B cell (primary cell): ENCODE measurements at places on chromosomes 1 and 21. TPM values are rescaled to one million over a fixed set of nuclear protein-coding genes. Genes with fewer than 3 reads are reported as not detected.

DNA sequence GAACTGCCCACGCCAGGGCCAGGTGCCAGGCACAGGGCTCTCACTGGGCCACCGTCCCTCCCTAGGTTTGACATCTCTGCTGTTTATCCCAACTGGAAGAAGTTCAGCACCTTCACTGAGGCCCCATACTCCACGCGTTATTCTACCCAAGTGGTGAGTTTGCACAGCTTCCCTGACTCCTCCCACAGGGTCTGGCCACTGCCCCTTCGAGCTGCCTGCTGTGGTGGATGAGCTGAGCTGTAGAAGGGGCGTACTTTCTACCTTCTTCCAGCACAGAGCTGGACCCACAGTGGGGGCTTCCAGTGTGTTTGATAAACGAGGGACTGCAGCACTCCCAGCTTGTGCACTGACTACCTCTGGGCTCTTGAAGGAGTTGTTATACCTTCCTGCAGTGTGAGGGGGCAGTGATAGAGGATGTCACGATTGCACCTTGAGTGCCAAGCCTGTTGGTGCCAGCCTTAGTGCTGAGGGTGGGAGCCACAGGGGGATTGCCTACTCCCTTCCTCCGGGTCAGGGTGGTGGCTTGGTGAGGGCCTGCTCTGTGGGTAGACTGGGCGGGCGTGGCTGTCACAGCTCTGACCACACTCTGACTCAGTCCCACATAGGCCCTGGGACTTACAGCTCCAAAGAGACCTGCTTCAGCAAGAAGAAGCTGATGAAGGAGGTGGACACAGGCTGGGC, 5.9 kb upstream of the TTC22 start:
- no peaks in the 10 kb centered on the region for H3K27me3 ChIP-seq
- DNase-seq: no peak
- no peak overlapping the region for H3K4me3 ChIP-seq
- H3K4me1 ChIP-seq: no peaks in the 10 kb centered on the region
- H3K36me3 ChIP-seq: no peaks in the 10 kb centered on the region
- H3K27ac ChIP-seq: no peak overlapping the region

GRCh38 chr1:24487455-24487854, 15.2 kb upstream of the RCAN3 start:
- no peaks in the 10 kb centered on the region for H3K27me3 ChIP-seq
- H3K4me3 ChIP-seq: no peak overlapping the region
- no peak for DNase-seq
- H3K27ac ChIP-seq: no peak overlapping the region
- no peaks in the 10 kb centered on the region for H3K36me3 ChIP-seq

Gene SNRPE
- 56.0 and 80.8 TPM in 2 replicates for total RNA-seq

Gene ZNF648
- total RNA-seq: not detected in 2 replicates

- no peak overlapping the region for H3K4me3 ChIP-seq
- DNase-seq: no peak
- no peaks in the 10 kb centered on the region for H3K27me3 ChIP-seq
- no peak overlapping the region for H3K27ac ChIP-seq
- peaks cover 3% of the 10 kb centered on the region for H3K4me1 ChIP-seq
Measured at GRCh38 chr1:241675983-241676382, 23.9 kb downstream of the WDR64 start.

Gene PODN
- not detected in 2 replicates for total RNA-seq

- H3K4me1 ChIP-seq: peaks cover 14% of the 10 kb centered on the region
- no peak overlapping the region for H3K27ac ChIP-seq
- no peaks in the 10 kb centered on the region for H3K27me3 ChIP-seq
- H3K4me3 ChIP-seq: no peak overlapping the region
Measured at GRCh38 chr1:97163591-97164275, 442.1 kb downstream of the PTBP2 start.

DNA sequence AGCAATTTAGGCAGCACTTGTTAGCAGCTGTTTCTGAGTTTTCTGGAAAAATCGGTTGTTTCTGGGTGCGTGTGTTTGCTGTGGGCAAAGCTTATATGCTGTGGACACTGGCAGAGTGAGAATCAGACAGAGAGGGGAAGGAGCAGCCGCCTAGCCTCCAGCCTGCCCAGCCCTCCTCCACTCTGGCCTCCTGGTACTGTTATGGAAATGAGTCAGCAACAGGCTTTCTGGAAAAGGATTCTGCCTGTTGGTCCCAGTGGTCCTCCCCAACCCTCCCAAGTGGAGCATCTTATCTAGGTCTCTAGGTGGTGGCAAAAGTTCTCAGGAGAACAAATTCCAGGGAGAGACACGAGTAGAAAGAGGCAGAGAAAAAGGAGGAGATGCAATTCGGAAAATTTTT, 42.2 kb upstream of the GOLT1A start:
- no peak overlapping the region for H3K4me3 ChIP-seq
- H3K4me1 ChIP-seq: no peaks in the 10 kb centered on the region
- no peaks in the 10 kb centered on the region for H3K36me3 ChIP-seq
- H3K27ac ChIP-seq: no peak overlapping the region
- no peak for DNase-seq

DNA sequence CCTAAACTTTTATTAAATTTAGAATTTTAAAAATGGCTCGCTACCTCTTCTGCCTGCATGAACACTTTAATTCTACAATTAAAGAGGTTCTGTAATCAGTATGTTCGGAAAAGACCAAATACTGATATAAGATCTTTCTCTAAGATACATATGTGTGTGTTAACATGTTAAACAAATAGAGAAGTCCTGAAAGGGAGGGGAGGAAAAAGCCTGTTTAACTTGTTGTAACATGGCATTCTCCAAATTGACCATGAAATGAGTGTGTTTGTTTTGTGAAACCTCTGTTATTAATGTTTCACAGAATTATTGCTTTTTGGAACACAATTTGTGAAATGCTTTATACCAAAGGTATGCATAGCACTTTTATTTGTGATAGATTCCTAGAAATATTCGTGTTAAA, 77.0 kb downstream of the MARK1 start:
- H3K27me3 ChIP-seq: no peaks in the 10 kb centered on the region
- no peak overlapping the region for H3K4me3 ChIP-seq
- H3K36me3 ChIP-seq: no peaks in the 10 kb centered on the region
- H3K27ac ChIP-seq: no peak overlapping the region
- no peaks in the 10 kb centered on the region for H3K4me1 ChIP-seq
- no peak for DNase-seq

Gene PRKACB
- total RNA-seq: 53.9 and 54.9 TPM in 2 replicates

GRCh38 chr1:119670898-119671297, 22.8 kb upstream of the ZNF697 start:
- no peak overlapping the region for H3K4me3 ChIP-seq
- peaks cover 6% of the 10 kb centered on the region for H3K4me1 ChIP-seq
- H3K27ac ChIP-seq: no peak overlapping the region
- H3K27me3 ChIP-seq: no peaks in the 10 kb centered on the region
- DNase-seq: no peak
- no peaks in the 10 kb centered on the region for H3K36me3 ChIP-seq

DNA sequence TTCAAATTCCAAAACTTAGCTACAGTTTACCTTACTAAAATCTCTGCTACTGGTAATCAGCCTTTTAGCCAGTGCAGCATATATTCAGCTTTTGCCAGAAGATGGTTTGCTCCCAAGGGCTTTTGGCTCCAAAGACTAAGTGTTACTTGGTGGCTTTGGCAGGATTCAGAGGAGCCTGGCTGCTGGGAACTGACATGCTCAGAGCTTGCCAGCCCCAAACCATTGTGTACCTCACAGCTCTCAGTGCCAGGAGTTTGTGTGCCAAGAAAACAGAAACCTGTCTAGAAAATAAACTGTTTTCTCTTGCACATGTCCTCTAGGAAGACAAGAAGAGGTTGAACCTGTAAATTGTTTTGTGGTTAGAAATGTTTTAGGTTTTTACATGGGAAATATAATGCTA, 315.9 kb downstream of the ST6GALNAC3 start:
- H3K4me3 ChIP-seq: no peak overlapping the region
- no peaks in the 10 kb centered on the region for H3K36me3 ChIP-seq
- H3K27me3 ChIP-seq: no peaks in the 10 kb centered on the region

GRCh38 chr1:106798991-106799390, 257.5 kb upstream of the PRMT6 start:
- no peaks in the 10 kb centered on the region for H3K27me3 ChIP-seq
- no peak overlapping the region for H3K27ac ChIP-seq
- no peaks in the 10 kb centered on the region for H3K4me1 ChIP-seq
- no peaks in the 10 kb centered on the region for H3K36me3 ChIP-seq

Gene POLR3GL
- 26.3 and 33.3 TPM in 2 replicates for total RNA-seq

DNA sequence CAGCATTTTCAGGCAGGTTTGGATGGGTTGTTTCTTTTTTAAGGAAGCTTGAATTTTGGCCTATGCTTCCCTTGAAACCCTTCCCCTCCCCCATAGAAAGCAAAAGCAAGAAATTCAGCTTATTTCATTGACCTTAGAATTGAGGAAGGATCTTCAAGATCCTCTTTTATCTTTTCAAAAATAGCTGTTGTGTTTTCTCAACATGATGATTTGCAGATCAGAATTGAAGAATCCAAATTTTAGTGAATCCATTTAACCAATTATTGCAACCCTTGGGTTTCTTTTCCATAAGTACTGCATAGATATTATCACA, 73.7 kb downstream of the LRRC8C start:
- no peak overlapping the region for H3K4me3 ChIP-seq
- H3K4me1 ChIP-seq: peaks cover 34% of the 10 kb centered on the region
- peak overlapping the region; percentile 52 for H3K27ac ChIP-seq

Gene PRKAA2
- not detected in 2 replicates for total RNA-seq

DNA sequence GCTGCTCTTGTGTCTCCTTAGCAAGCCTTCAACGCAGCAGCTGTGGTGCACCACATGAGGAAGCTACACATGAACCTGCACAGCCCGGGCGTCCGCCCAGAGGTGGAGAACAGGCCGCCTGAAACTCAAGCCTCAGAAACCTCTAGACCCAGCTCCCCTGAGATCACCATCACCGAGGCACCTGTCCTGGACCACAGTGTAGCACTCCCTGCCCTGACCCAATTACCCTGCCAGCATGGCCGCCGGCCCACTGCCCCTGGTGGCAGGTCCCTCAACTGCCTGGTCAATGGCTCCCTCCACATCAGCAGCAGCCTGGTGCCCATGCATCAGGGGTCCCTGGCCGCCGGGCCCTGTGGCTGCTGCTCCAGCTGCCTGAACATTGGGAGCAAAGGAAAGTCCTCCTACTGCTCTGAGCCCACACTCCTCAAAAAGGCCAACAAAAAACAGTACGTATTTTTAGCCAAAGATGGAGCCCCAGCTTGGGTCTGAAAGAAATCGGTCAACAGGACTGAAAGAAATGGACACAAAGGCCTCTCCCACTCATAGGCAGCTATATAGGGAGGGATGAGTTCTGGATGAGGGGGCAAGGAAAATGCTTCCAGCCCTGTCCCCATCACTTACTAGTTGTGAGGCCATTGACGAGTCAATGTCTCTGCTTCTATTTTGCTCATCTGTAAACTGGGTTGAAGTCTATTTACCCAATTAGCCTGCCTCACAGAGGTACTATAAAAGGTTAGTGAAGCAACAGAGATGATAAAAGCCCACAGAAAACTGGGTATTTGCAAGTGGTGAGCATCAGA, 28.5 kb downstream of the CAMK1G start:
- H3K27ac ChIP-seq: no peak overlapping the region
- DNase-seq: no peak
- H3K36me3 ChIP-seq: no peaks in the 10 kb centered on the region
- H3K27me3 ChIP-seq: no peaks in the 10 kb centered on the region

Gene CACNA1S
- total RNA-seq: not detected in 2 replicates

GRCh38 chr1:997993-998744, 1.7 kb downstream of the HES4 start:
- no peak overlapping the region for H3K4me3 ChIP-seq
- H3K27me3 ChIP-seq: peaks cover 68% of the 10 kb centered on the region
- peak; percentile 58 for DNase-seq
- H3K27ac ChIP-seq: no peak overlapping the region
- H3K4me1 ChIP-seq: peaks cover 33% of the 10 kb centered on the region
- no peaks in the 10 kb centered on the region for H3K36me3 ChIP-seq

DNA sequence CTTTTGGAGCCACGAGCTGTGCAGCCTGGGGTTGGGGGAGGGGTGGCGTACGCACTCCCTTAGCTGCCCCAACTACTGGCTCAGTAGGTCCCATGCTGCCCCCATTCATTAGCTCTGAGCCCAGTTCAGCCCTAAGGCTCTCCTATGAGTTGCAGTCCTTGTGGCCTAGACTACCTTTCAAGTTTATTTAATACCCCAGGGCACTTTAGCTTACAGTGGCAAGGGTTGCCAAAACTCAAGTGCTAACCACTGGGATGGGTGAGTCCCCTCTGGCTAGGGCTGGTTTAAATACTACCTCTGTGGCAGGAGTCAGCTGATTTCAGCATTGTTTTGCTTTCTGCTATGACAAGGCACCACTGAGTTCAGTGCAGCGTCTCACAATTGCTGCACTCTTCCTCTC, 118.2 kb downstream of the ODF2L start:
- no peaks in the 10 kb centered on the region for H3K27me3 ChIP-seq
- no peaks in the 10 kb centered on the region for H3K36me3 ChIP-seq
- no peaks in the 10 kb centered on the region for H3K4me1 ChIP-seq
- no peak overlapping the region for H3K4me3 ChIP-seq

- H3K4me3 ChIP-seq: no peak overlapping the region
- H3K27me3 ChIP-seq: no peaks in the 10 kb centered on the region
- no peaks in the 10 kb centered on the region for H3K36me3 ChIP-seq
- H3K27ac ChIP-seq: no peak overlapping the region
- no peak for DNase-seq
Measured at GRCh38 chr1:13677896-13678295, 22.1 kb upstream of the PRDM2 start.

- no peaks in the 10 kb centered on the region for H3K36me3 ChIP-seq
- no peak overlapping the region for H3K4me3 ChIP-seq
- H3K27ac ChIP-seq: no peak overlapping the region
- H3K4me1 ChIP-seq: no peaks in the 10 kb centered on the region
- H3K27me3 ChIP-seq: no peaks in the 10 kb centered on the region
Measured at GRCh38 chr21:40751221-40751620, 95.7 kb downstream of the DSCAM start.

DNA sequence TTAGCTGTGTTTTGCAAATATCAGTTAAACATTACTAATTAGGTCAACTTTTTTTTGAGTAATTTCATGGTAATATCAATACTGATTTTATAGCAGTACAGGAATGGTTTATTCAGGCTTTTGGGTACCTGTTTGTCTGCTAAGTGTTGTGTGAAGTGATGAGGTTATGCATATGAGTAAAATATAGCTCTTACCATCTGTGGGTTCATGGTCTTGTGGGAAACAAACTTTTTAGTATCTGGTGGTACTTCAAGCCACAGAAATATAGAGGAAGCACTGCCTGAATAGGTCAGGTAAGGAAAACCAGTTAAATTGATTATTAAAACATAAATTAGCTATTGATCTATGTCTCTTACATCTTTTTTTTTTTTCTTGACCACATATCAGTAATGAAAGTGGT, 113.9 kb downstream of the RABGAP1L start:
- H3K4me1 ChIP-seq: peaks cover 14% of the 10 kb centered on the region
- H3K27ac ChIP-seq: no peak overlapping the region
- no peak for DNase-seq
- H3K27me3 ChIP-seq: no peaks in the 10 kb centered on the region
